NCI-H1092 treated with DMSO at 0.1 percent for 48 hours (cell line): ENCODE measurements at places on chromosomes 3 and 15.

DNA sequence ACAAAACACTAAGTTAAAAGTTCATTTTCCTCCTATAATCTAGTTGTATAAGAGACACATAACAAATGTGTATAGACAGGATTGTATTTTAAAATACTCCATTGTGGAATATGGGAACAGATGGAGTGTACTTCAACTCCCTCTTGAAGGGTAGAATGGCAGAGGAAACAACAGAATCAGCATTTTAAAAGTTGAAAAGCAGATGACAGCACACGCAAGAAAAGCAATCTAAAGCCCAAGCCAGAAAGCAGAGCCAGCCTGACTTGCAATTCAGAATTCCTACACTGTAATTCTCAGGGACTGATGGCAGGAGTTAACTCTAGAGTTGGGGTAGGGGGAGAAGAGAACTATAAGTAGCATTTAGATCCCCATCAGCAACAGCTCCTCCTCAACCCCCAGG lies 22.8 kb downstream of the MORC1 start:
- no peak for DNase-seq

DNA sequence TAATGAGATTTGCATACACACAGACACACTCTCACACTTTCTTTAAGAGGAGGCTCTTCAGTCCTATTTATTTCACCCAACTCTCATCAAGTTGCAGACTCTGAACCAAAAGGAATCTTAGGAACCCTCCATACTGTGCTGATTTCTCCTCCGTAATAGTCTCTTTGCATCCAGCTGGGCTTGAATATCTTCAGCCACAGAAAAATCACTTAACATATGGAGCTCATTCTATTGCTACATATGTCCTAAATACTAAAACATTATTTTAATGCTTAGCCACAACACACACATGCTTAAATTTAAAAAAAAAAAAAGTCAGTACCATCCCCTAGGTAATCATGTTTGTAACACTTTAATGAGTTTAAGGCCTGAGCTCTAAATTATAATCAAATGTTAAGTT lies 287.5 kb upstream of the CNTN6 start:
- DNase-seq, result no peak

- no peak for DNase-seq
Observed at GRCh38 chr3:188486952-188487351, 333.0 kb downstream of the LPP start.

GRCh38 chr15:35308802-35309201 lies 223.7 kb upstream of the NANOGP8 start:
- peak; percentile 21 for DNase-seq

DNA sequence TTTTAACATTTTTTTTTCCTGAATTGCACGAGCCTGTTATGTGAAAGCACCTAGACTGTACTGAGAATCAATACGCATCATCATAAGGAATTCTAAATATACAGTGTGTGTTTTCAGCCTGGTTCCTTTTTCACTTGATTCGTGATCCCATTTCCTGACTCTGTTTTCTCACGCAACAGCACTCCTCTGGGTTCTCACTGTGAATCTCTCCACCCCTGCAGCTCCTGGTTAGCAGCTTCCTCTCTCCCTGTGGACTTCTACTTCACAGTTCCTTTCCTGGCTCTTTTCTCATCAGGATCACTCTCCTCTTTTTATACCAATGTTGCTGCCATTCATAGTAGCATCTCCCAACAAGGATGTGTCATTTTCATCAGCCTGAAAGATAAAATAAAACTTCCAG lies 297.2 kb downstream of the CADM2 start:
- DNase-seq, result no peak

- DNase-seq, result no peak
Observed at GRCh38 chr3:50455161-50456018, 48.0 kb downstream of the CACNA2D2 start.

- DNase-seq, result no peak
Observed at GRCh38 chr3:117515309-117515708, 805.7 kb downstream of the TUSC7 start.

- peak; percentile 9 for DNase-seq
Observed at GRCh38 chr3:41198526-41198925, 779 bp upstream of the CTNNB1 start.

- DNase-seq, result peak; percentile 78
Observed at GRCh38 chr3:45688194-45688881, 858 bp upstream of the SACM1L start.

GRCh38 chr3:23806534-23807423 lies 1.0 kb downstream of the UBE2E1 start:
- DNase-seq, result no peak

- DNase-seq, result no peak
Observed at GRCh38 chr3:98650971-98651779, 57.8 kb upstream of the CPOX start.

DNA sequence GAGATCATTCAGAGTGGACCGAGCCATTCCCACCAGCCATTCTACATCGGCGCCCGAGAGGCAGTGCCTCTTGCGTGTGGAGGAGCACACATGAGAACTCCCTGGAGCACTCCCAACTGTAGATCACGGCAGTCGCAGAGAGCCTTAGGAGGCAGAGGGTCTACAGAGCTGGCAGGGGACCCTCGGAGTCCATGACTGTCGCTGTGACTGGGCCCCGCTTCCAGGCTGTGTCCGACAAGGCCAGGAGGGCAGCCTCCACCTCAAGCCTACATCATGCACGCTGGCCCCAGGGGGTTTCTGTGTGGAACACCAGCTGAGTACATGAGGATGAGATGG lies 159.0 kb downstream of the CHSY1 start:
- no peak for DNase-seq

- no peak for DNase-seq
Observed at GRCh38 chr3:134067531-134068161, 37.9 kb upstream of the SLCO2A1 start.

DNA sequence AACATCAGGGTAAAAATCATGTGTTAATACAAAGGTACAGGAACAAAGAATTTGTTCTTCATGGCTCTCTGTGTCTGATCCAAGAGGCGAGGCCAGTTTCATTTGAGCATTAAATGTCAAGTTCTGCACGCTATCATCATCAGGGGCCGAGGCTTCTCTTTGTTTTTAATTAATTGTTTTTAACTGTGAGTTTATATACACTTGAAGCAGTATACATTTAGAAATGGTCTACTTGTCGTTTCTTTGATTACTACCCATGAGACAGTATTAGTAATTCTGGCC lies 21.2 kb upstream of the OCA2 start:
- no peak for DNase-seq

- DNase-seq, result no peak
Observed at GRCh38 chr3:132783152-132783551, 60.9 kb upstream of the NPHP3 start.

GRCh38 chr3:138097192-138098172 lies 17.9 kb downstream of the DZIP1L start:
- DNase-seq, result no peak

- no peak for DNase-seq
Observed at GRCh38 chr15:90083954-90084607, 18.2 kb downstream of the IDH2 start.

- no peak for DNase-seq
Observed at GRCh38 chr3:172702256-172702655, 8.6 kb downstream of the NCEH1 start.

DNA sequence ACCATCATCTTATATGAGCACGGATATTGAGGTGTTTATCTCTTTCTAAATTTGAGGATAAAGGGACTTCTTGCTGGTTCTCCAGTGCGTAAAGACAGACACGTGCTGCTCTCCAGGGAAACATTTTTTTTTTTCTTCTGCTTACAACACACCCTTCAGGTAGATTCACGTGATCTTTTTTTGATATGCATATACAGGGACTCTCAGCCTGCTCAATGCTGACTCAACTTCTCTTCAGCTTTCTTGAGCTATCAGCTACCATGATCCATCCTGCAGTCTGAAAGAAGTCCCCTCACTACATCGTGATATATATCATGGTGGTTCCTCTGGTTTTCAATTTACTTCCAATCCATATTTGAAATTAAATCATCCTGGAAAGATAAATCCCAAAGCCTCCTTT lies 87.1 kb upstream of the SLITRK3 start:
- DNase-seq, result no peak

GRCh38 chr15:47293466-47294162 lies 423.7 kb upstream of the SEMA6D start:
- DNase-seq, result no peak

- no peak for DNase-seq
Observed at GRCh38 chr15:71332431-71333004, 217.2 kb downstream of the THSD4 start.

DNA sequence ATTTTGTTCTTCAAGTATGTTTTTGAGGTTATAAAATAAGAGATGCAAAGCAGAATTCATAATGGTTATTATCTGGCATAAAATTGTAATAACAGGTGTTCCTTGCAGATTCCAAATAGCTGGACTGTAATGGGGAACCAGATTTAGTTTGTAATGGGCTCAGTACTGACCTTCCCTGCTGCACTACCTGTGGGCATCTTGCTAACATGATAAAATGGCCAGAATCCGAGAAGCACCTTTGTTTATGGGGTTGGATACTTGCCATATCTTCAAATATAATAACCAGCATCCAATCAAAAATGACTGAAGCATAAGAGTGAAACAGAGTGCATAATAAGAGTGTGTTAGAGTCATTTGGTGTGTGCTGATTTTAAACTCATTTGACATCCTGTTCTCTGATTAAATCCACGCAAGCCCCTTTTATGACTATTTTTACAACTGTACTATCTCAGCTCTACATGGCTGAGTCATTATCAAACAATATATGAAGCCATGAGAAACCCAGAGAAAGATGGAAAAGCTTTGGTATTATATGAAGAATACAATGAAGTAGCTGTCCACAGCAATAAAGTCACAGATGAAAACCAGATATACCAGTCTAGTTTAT lies 292.4 kb downstream of the CNTN4 start:
- no peak for DNase-seq

- peak; percentile 30 for DNase-seq
Observed at GRCh38 chr3:18389108-18389733, 35.9 kb downstream of the SATB1 start.

DNA sequence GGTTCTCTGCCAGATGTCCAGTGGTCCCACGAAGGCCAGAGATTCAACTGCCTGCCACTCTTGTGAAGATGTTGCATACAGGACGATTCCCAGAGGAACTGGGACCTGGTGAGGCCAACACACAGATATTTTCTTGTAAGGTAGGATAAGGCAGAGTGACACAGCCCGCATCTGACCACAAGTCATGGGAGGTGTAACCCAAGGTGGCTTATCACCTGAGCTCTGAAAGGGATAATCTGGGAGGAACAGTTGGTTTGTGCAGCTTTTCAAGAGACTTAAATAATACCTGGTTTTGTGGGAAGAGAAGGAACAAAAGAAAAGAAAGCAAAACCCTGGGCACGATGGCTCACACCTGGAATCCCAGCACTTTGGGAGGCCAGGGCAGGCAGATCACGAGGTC lies 39.8 kb upstream of the NR2F2 start:
- DNase-seq, result no peak
